Renal cortical epithelial cell (primary cell): ENCODE measurements at places on chromosomes 3 and 15. TPM values are rescaled to one million over a fixed set of nuclear protein-coding genes. Genes with fewer than 3 reads are reported as not detected.

Gene OR5K2
- total RNA-seq: not detected in 2 replicates

Gene ADAMTSL3
- 11.1 and 20.7 TPM in 2 replicates for total RNA-seq

Gene COL6A5
- total RNA-seq: under 0.01 TPM in 1 of 2 replicates, not detected in the other

Gene PLCL2
- total RNA-seq: 4.8 and 7.3 TPM in 2 replicates

Gene CCRL2
- total RNA-seq: not detected in 2 replicates

Gene CAPN3
- total RNA-seq: 0.35 and 3.6 TPM in 2 replicates

Gene RPL15
- 1,175 and 2,297 TPM in 2 replicates for total RNA-seq

Gene SUSD5
- total RNA-seq: 0.45 and 1.0 TPM in 2 replicates

Gene LTK
- total RNA-seq: 0.25 and 1.0 TPM in 2 replicates

GRCh38 chr3:197882586-197882985 is 67.4 kb upstream of the RPL35A start:
- peak; percentile 16 for DNase-seq

- DNase-seq: no peak
Measured at GRCh38 chr15:75831806-75832102, 11.5 kb upstream of the UBE2Q2 start.

GRCh38 chr3:11020764-11021163 is 28.2 kb downstream of the SLC6A1 start:
- no peak for DNase-seq

DNA sequence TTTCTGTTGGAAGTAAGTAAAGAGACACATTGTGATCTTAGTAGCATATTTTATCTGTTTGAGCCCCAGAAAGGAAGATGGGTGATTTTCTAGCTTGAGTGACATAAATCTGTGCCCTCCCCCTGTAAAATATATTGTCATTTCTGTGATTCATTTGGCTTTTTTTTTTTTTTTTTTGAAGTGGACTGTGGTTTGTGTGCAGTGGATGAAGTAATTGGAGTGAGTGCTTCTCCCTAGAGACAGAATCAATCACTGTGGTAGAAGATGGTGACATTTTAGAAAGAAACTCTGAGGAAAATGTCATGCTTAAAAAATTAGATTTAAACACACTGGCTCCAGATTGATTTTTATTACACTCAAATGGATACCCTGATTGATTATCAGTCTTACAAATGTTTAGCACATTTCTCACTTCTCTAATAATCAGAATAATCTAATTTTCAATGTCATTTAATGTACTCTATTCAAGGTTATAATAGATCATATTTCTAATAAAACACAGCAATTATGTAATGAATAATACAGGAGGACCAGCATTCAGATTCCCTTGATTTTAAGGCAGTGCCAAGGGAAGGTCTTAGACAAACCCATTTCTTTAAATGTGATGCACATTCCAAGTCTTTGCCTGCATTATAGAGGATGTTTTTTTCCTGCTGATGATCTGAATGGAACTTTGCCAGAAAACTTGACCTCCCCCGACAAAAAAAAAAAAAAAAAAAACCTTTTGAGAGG is 116.6 kb downstream of the TOP2B start:
- DNase-seq: no peak

GRCh38 chr15:50181201-50181968 is 611 bp upstream of the SLC27A2 start:
- no peak for DNase-seq

DNA sequence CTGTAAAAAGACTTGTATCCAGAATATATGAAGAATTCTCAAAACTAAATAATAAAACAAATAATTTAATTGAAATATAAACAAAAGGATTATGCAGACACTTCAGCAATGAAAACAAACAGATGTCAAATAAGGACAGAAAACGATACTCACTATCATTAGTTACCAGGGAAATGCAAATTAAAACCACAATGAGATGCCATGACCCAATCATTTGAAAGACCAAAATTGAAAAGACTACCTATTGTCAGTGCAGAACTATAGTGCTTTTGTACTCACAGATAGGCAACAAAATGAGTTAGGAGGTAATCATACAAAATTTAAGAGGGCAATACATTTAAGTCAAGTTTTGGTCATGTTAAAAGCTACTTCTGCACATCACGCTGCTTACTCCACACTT is 31.6 kb upstream of the OR5K4 start:
- DNase-seq: no peak

GRCh38 chr15:28075573-28075972 is 23.5 kb downstream of the OCA2 start:
- no peak for DNase-seq

GRCh38 chr3:196754091-196754981 is 14.7 kb downstream of the PAK2 start:
- no peak for DNase-seq

DNA sequence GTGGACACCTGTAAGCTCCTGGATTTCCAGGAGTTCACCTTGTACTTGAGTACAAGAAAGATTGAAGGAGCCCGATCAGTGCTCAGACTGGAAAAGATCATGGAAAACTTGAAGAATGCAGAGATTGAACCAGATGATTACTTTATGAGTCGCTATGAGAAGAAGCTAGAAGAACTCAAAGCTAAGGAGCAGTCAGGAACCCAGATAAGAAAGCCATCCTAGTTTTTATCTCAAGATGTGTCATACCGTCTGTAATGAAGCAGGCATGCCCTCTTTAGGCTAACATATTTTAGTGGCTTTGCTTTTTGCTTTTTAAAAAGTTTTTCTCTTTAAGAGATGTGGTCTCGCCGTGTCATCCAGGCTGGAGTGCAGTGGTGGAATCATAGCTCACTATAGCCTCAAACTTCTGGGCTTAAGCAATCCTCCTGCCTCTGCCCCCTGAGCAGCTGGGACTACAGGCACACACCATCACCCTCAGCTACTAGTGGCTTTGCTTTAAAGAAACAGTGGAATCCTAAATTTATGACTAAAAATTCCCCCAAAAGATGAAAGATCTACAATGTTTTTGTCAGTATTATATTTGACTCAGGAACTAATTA is 28.1 kb downstream of the EXOG start:
- DNase-seq: no peak

GRCh38 chr3:107260207-107260606 is 117.0 kb upstream of the CCDC54 start:
- DNase-seq: peak; percentile 23

DNA sequence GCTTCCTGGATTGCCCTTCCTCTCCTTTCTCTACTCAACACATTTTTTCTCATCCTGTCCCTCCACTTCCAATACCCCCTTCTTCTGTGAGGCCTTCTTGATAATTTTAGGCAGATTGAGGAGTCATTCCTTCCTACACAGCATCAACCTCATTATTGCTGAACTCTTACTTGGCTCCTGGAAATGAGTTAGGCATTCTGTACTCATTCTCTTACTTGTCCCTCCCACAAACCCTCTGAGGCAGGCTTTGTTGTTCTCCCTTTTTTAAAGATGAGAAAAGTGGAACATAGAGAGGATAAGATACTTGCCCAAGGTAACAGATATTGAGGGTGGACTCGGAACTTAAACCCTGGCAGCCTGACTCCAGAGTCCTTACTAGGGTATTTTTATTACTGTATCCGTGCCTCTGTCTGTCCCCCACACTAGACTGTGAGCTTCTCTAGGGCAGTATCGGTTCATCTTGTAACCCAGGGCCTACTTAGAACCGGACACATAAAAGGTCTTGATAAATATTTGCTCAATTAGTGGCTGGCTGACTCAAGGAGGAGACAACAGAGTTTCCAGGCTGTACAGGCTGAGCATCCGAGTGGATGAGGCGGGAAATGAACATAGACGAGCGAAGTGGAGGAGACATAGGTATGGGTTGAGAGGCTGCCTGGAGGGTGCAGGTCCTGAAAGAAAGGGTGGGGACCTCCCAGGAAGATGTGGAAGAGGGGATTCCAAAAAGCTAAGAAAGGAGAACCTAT is 148.7 kb upstream of the ATP2B2 start:
- DNase-seq: no peak

- no peak for DNase-seq
Measured at GRCh38 chr15:60195611-60196010, 191.5 kb downstream of the FOXB1 start.

GRCh38 chr3:139358841-139359562 is 15.2 kb downstream of the MRPS22 start:
- peak; percentile 72 for DNase-seq

DNA sequence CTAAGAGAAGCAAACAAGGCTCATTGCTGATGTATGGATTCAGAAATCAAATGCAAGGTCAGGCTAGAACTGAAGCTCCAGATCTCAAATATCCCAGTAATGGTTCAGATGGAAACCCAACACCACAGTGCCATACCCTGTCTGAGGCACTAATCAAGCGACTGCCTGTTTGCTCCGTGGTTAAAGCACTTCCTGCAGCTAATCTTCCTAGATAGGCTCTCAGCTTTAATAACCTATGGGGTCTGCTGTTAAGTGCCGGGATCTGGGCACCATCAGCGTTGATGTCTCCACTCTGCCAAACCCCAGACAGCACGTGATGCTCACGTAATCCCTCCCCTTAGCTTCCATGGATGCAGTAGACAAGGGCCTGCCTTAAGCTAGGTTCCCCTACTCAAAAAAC is 262.6 kb downstream of the MECOM start:
- no peak for DNase-seq

DNA sequence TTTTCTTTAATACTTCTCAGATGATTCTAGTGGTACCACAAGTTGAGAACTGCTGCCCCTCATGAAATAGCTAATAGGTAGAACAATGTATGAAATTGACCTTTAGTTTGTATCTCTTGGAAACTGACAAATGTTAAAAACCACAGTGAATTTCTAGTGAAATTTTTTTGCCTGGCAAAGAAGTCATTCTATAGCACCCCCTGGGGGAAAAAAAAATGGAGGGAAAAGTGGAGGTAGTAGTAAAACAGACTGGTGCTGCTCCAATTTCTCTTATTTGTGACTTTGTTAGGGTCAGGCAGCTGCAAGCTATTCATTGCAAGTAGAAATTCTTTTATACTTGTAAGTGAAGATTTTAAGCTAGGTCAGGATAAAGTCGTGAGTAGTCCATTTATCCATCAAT is 605.0 kb downstream of the NLGN1 start:
- DNase-seq: peak; percentile 11
